Activated CD4-positive, alpha-beta T cell treated with anti-CD3 and anti-CD28 coated beads, Interleukin-2, amount 50 U/mL, for 1 hour (primary cell): ENCODE measurements at places on chromosomes 2 and 18.
A peak's percentile ranks its signal among the peaks of the same experiment; 100 is the strongest.

DNA sequence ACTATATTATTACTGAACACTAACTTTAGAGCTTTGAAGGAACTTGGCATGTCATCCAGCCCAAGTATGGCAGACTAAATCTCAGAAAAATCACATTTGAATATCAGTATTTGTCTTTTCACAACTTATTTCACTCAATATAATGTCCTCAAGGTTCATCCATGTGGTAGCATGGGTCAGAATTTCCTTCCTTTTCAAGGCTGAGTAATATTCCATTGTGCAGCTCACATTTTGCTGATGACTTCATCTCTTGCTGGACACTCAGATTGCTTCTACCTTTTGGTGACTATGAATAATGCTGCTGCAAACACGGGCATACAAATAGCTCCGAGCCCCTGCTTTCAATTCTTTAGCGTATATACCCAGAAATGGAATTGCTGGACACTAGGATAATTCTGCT is 46.7 kb downstream of the RPL31 start:
- no peak for DNase-seq

DNA sequence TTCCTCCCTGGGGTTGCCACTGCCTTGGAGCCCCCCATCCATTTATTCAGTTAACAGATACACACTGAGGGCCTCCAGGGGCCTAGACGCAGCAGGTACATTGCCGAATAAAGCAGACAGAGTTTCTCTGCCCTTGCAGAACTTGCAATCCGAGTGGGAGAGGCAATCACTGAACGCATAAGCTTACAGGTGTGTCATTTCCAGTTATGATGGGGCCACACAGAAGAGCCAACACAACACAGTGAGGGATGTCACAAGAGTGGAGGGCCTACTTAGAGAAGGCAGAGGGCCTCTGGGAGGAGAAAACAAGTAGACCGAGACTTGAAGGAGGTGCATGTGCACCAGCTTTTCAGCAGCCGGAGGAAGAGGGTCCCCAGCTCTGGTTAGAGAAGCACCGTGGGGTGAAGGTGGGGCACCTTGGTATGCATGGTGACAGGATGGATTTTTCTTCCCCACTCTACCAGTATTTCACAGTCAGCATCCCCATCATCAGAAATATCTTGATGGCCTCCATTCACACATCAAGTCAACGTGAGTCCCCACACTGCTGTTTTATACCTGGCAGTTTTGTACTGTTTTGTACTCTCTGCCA is 150.9 kb downstream of the SMAD7 start:
- DNase-seq = no peak

DNA sequence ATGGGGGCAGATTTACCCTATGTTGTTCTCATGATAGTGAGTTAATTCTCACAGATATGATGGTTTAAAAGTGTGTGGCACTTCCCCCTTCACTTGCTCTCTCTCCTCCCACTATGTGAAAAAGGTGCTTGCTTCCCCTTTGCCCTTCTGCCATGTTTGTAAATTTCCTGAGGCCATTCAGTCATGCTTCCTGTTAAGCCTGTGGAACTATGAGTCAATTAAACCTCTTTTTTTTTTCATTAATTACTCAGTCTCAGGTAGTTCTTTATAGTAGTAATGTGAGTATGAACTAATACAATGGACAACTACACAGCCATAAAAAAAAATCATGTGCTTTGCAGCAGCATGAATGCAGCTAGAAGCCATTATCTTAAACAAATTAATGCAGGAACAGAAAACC is 118.5 kb downstream of the CALCRL start:
- DNase-seq = no peak

- DNase-seq = no peak
These were observed 76.6 kb downstream of the EIPR1 start for GRCh38 chr2:3301001-3301400.

- DNase-seq = no peak
These were observed 47.5 kb upstream of the SPATS2L start for GRCh38 chr2:200258881-200259576.

DNA sequence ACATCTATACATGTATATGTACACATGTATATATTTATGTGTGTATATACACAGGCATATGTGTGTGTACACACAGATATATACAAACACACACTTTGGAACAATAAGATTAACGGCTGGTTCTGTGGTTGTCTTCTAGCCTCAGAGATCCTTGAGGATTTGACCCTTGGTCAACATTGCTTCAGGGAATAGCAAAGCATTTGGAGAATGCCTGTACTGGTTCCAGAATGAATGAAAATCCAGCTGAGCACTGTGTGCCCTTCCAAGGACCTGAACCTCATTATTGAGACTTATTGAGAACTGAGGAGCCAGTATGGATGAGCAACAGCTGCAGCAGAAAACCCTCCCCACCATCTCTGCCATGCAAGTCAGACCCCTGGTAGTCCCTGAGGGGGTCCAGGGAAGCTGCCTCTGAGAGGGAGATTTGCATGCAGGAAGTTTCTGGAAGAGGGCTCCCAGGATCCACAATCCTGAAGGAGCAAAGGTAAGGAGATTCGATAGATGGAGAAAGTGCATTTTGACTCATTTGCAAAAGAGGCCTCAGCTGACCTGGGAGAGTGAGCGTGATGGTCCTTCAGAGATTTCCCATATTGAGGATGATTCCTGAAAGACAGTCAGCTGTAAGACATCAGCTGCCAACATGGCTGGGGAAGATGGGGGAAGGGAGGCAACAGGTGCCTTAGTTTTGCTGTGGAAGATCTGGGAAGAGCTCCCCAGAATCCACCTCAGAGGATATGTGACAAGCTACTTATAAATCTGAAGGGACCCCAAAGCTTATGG is 166.6 kb upstream of the NCKAP5 start:
- DNase-seq = no peak

- DNase-seq = no peak
These were observed 9.3 kb upstream of the MTERF4 start for GRCh38 chr2:241111440-241111805.

GRCh38 chr18:11553098-11553940 is 56.1 kb upstream of the SLC35G4 start:
- peak; percentile 10 for DNase-seq
